ENCODE measurements at places on chromosomes 13 and 19.

- DNase-seq: no peak
Measured at GRCh38 chr19:28500982-28501630, 711.8 kb downstream of the UQCRFS1 start.

- DNase-seq: no peak
Measured at GRCh38 chr13:45847554-45848224, 3.9 kb downstream of the SIAH3 start.

GRCh38 chr13:59745392-59745788, 418.3 kb downstream of the DIAPH3 start:
- DNase-seq: no peak

- DNase-seq: no peak
Measured at GRCh38 chr19:15240515-15240914, 8.3 kb upstream of the EPHX3 start.

DNA sequence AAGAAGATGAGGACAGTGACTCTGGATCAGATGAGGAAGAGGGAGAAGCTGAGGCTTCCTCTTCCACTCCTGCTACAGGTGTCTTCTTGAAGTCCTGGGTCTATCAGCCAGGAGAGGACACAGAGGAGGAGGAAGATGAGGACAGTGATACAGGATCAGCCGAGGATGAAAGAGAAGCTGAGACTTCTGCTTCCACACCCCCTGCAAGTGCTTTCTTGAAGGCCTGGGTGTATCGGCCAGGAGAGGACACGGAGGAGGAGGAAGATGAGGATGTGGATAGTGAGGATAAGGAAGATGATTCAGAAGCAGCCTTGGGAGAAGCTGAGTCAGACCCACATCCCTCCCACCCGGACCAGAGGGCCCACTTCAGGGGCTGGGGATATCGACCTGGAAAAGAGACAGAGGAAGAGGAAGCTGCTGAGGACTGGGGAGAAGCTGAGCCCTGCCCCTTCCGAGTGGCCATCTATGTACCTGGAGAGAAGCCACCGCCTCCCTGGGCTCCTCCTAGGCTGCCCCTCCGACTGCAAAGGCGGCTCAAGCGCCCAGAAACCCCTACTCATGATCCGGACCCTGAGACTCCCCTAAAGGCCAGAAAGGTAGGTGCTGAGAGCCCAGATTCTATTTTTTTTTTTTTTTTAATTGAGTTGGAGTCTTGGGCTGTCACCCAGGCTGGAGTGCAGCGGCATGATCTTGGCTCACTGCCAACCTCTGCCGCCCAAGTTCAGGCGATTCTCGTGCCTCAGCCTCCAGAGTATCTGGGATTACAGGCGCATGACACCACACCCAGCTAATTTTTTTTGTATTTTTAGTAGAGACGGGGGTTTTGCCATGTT, 2.3 kb downstream of the PPP1R15A start:
- DNase-seq: no peak

DNA sequence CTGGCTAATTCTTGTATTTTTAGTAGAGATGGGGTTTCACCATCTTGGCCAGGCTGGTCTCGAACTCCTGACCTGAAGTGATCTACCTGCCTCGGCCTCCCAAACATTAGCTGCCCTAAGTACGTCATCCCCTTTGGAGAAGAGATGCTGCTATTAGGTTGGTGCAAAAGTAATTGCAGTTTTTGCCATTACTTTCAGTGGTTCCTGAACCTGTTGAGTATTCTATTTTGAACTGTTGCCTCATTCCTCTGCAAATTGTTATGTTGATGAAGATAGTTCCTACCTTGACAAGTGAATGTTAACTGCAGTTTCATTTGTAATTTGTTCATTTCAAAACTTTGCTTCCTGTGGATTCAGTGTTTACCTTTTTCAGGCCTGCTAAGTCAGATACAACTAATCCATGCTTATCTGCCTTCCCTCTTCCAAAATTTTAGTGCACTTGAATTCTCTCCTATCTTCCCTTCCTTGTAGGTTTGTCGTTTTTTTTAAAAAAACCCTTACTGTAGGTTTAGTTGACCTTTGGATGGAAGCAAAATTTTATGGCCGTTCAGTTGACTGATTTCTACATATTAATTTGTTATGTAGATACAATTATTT, 24.0 kb downstream of the ZMYM2 start:
- no peak for DNase-seq

GRCh38 chr13:72181661-72182060, 314.7 kb upstream of the DACH1 start:
- DNase-seq: no peak

- no peak for DNase-seq
Measured at GRCh38 chr13:35499196-35499662, 22.7 kb upstream of the MAB21L1 start.

GRCh38 chr13:37621811-37622361, 23.3 kb upstream of the POSTN start:
- no peak for DNase-seq

DNA sequence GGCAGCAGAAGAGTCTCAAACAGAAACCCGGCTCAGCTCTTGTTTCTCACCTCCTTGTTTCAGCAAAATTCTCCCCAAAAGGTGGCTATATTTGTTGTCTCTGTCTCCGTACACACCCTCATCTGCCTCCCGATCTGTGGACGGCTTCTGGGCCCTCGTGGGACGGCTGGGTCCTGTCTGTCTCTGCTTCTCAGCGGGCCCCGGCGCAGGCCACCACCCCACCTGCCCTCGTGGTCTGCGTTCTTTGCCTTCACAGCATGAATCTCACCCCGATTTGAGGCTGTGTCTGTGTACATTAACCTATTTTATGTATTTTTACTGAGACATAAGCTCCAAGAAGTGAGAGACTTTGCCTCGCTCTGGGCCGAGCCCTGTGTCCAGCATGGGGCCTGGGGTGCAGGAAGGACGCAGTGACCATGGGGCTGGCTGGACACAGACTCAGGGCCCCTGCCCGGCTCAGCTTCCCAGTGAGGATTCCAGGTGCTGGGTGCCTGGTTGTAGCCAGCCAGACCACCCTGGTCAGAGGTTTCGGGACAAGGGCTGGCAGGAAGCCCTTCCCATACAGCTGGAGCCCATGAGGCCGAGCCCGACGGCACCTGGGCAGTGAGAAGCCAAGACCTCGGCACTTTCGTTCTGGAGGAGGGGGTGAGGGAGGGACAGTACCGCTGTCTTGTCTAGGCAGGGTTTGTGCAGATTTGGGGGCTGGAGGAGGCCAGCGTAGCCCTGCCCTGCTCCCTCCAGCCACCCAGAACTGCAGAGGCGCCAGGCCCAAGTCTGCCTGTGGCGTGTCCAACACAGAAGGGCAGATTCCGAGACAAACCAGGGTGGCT, 78.5 kb upstream of the MCF2L start:
- no peak for DNase-seq

DNA sequence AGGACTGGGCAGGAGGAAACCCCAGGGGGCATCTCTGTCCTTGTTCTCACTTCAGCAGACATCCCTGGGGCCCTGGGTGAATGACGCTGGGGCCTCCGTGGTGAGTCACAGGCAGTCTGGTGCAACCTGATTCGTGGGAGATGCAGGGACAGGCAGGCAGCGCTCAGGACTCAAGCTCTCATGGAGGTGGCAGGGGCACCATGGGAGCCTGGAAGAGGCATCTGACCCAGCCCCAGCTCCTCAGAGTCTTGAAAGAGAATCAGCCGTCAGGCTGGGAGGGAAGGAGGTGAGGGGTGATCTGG, 14.0 kb upstream of the PTOV1 start:
- DNase-seq: no peak

DNA sequence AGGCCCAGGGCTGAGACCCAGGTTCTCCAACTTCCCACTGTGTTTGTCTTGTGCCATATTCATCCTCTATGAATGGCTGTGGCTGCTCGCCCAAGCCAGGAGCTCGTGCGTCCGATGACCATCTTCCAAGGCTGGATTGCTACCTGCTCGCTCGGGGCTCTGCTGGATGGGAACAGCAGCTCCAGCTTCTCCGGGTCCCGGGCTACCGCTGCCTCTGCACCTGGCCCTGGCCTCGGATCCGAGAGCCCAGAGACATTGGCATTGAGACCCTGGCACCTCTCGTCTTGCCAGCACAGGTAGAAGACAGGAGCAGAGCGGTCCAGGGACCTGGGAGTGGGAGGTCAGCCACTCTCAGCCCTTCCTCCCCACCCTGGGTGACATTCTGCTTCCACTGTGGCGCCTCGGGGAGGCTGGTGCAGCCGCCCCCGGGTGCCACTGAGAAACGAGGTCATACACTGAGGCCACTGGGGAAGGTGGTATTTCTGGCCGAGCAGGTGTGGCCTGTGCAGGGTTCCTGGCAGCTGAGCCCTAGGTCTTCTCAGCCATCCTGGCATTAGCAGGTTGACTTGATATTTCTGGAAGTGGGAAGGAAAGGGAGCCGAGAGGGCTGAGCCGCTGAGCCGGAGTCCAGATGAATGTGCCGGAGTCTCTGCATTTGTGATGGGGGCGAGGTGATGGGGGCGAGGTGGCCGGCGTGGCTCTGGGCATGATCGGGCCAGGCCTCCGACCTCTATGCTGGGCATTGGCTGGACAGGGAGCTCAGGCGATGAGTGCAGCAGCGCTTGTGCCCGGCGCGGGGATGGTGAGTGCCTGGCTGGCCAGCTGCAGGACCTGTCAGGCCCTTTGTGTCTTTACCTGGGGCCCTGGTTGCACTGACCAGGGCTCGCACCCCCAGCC, 18.6 kb downstream of the NDUFB7 start:
- no peak for DNase-seq

- DNase-seq: no peak
Measured at GRCh38 chr13:66218583-66218982, 1011.6 kb downstream of the PCDH9 start.

DNA sequence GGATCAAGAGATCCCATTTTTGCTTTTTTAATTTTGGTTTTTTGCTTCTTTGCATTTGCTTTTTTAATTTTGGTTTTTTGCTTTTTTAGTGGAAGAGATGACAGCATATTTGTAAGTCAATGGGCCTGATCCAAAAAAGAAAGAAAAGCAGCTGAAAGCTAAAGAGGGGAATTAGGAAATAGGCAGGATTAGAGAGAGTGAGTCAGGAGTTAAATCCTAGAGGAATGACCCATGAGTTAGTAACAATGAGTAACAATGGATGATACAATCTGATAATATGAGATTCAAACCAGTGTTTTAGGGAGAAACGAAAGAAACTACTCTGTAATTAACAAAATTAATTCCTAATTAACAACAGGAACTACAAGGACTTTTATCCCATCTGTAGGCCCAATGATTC, 111.2 kb upstream of the SGCG start:
- DNase-seq: no peak

- no peak for DNase-seq
Measured at GRCh38 chr13:29582171-29582570, 13.3 kb downstream of the SLC7A1 start.

DNA sequence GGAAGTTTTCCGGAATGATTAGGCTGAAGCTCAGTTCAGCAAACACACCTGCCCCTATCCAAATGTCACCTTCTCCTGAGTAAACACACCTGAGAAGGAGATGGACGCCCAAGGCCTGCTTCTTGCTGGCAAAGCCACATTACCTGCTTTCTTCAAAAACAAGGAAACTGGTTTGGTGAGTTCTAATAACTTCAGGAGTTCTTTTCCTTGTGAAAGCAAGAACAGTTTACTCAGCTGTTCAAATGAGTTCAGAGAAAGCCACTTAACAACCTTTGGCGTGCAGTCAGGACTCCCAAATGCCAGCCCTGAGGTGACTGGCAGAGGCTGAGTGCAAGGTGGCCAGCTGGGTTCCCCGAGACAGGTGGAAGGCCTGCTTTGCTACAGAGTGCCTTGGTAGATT, 160.5 kb downstream of the STK24 start:
- no peak for DNase-seq

DNA sequence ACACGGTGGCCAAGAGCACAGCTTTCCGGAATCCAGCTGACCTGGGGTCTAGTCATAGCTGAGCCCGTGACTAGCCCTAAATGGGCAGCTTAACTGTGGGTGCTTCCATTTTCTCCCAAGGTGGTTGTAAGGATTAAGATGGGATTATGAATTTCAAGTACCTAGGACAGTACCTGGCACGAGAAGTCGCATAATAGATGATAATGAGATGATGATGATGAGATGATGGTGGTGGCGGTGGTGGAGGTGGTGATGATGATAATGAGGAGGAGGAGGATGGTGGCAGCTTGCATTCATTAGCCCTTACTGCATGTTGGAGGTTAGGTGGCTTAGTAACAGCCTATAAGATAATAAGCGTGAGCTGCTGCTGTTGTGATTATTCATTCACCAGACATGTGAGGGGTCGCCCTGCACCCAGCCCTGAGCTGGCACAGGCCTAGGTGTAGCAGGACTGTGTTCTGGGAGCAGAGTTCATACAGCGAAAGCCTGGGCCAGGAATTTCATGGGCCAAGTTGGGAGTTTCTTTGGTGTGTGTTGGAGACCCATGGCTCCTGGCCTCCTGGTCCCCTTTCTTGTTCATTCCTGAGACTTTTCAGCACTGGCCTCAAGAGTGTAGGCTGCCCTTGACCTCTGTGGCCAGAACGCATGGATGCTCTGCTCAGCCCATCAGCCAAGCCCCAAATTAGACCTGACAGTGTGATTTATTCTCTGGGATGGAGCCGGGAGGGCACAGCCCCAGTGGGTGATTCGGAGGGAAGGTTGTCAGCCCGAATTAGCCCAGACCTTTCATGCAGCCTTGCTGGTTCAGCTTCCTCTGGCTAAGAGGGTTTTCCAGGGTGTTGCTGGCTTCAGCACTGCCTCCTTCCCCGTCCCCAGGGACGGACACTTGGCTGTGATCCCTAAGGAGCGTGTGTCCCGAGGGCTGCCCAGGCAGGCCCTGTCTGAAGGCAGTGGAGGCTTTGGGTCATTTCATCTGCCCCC, 128.8 kb downstream of the SIPA1L3 start:
- no peak for DNase-seq

DNA sequence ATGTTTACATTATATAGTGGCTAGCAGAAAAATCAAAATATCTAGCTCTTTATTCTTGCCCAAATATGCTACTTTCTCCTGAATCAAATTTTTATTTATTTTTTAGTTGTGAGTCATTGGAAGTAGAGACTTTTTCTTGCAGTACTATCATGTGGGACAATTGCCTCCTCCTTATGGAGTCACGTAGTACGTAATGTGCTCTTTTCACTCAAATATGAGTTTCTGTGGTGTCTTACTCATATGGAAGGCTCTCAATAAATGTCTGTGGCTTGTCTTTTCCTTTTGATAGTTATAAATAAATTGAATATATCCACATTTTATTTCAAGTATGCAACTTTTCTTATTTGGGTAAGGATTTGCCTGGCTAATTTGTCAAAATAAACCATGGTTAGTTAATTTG, 1411.0 kb upstream of the SLC10A2 start:
- no peak for DNase-seq

DNA sequence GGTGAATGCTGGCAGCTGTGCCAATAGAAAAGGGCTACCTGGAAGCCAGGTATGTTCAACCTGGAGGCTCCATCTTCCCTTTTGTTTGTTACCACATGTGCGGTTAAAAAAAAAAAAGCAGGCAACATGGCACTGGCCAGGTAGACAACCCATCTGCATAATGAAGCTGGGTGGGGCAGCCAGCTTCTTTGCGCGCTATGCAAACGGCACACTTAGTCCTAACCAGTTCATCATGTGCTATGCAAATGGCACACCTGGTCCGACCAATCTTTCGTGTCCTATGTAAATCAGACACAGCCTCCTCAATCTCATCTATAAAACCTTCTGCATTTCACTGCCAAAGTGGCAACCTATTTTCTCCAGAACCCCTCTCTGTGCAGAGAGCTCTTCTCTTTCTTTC, 11.3 kb upstream of the IGSF23 start:
- DNase-seq: no peak

- no peak for DNase-seq
Measured at GRCh38 chr13:33168321-33168960, 117.1 kb downstream of the STARD13 start.

All from anterior cingulate cortex (tissue), 58 donors.